ENCODE measurements at places on chromosomes 12 and 14.

- DNase-seq, result peak; percentile 5
Measured at GRCh38 chr12:53044052-53044581, 5.7 kb upstream of the TNS2 start.

DNA sequence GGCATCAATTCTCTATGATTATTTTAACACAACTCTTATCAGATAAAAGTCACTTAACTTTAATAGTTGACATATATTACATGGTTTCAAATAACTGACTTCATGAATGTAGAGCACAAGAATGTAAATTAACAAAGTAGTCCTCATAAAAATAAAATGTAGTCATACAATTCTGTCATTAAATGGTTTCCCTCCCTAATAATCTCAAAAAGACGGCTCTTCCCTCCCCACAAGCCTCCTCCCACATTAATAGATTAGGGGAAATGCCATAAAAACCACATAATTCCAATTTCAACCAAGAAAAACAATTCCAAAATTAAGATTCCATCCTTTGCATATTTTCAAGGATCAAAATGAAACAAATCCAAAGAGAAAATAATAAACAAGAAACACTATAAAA, 36.7 kb downstream of the SPTLC2 start:
- DNase-seq, result no peak

DNA sequence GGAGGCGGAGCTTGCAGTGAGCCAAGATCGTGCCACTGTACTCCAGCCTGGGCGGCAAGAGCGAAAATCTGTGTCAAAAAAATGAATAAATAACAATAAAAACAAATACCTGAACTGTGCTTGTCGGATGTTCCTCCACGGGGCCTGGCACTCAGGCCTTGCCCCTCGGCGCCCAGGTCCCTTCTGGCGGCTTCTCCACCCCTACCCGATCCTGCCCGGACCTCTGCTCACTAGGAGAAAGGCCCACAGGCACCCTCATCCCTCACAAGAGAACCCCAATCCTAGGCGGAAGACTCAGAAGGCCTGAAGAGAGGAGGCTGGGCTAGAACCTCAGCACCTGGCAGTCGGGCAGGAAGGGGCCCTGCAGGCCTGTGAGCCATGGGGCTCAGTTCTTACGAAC, 21.0 kb upstream of the BTBD6 start:
- no peak for DNase-seq

- no peak for DNase-seq
Measured at GRCh38 chr12:125315771-125316170, 250.5 kb downstream of the AACS start.

DNA sequence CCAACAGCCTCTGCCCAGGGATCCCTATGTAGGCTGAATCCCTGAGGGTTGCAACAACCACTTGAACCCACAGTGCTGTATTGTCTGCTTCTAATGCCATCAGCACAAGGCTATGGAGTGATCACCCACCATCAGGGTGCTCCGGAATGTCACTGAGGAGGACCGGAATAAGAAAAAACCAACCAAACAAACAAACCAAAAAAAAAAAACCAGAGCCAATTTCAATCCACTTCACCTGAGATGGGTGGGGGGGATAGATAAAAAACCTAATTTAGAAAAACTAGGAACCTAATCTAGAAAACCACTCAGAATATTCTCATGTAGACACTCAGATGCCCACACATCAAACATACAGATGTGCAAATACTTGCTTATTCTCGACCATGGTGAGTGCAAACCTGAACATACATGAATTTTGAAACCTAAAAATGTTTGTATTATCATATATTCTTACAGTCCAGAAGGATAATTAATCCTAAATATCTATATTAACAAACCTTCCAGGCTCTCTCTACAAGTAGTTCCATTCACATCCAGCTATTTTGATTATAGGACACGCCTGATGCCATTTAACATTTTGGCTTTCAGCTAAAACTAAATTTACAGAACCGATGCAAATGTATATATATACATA, 3.7 kb downstream of the TBX5 start:
- DNase-seq, result no peak
